ENCODE measurements at places on chromosomes 7 and 10.
A peak's percentile ranks its signal among the peaks of the same experiment; 100 is the strongest.

GRCh38 chr10:132466520-132467463 lies 69.8 kb downstream of the PWWP2B start:
- no peak for DNase-seq

GRCh38 chr10:5234106-5234860 lies 37.6 kb downstream of the AKR1C4 start:
- DNase-seq: peak; percentile 10

DNA sequence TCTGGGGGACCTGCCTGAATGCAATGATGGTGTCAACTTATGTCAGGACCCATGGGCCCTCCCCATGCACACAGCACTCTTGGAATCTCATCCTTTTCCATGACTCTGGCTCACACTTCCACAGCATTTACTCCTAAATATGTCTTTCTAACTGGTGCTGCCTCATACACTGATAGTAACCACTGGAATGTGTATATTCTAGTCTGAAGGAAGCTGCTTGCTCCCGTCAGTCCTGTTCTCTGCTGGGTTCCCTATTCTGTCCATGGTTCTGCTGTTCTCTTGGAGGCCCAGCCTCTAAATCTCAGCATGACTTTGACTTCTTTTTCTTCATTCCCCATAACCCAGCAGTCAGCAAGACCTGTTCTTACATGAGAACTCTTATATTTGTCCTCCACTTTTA lies 1055.1 kb downstream of the KCNMA1 start:
- no peak for DNase-seq

- peak; percentile 74 for DNase-seq
Measured at GRCh38 chr7:641269-641671, 85.2 kb upstream of the DNAAF5 start.

GRCh38 chr7:89775459-89775858 lies 378.8 kb upstream of the STEAP1 start:
- no peak for DNase-seq

GRCh38 chr7:130365511-130366441 lies 14.5 kb upstream of the CPA1 start:
- peak; percentile 96 for DNase-seq

GRCh38 chr10:97319671-97320479 lies 804 bp downstream of the FRAT1 start:
- no peak for DNase-seq

DNA sequence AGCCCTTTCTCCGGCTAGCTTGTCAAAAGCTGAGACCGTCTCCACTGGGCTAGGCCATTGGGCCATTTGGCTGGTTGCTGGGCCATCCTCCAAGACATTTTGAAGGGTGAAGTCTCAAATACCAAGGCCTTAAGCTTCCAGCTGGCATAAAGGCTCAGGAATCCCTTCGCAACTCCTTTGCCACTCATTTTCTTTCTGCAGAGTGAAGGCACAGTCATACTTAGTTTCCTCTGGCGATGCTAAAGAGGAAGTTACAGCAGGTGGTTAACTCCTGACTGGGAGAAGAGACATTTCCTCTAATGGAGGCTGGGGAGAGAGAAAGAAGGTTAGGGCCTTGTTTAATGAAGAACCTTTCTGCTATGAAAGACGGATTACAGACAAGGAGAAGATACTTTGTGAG lies 4.8 kb upstream of the REPIN1 start:
- no peak for DNase-seq

GRCh38 chr7:39969431-39969830 lies 19.4 kb downstream of the CDK13 start:
- DNase-seq: no peak

DNA sequence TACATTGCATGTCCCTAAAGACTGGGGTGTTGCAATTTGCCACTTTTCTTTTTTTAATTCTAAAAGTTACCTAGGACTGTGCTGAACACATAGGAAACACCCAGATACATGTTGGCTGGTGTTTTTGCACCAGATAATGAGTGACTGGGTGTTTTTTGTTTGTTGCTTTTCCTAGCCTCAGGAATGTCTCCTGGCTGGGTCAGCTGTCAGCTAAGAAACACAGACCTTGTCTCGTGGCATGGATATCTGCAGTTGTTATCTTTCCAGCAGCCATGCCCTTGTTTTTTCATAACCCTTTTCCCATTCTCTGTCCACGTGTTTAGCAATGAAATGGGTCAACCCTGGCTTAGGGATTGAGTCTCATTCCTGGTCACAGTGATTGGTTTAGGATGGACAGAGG lies 433.9 kb upstream of the ZMIZ1 start:
- no peak for DNase-seq

- DNase-seq: no peak
Measured at GRCh38 chr10:124522933-124523871, 61.6 kb downstream of the LHPP start.

- no peak for DNase-seq
Measured at GRCh38 chr10:28151636-28152035, 151.2 kb downstream of the MPP7 start.

GRCh38 chr10:95646160-95646559 lies 10.4 kb downstream of the ALDH18A1 start:
- DNase-seq: no peak

DNA sequence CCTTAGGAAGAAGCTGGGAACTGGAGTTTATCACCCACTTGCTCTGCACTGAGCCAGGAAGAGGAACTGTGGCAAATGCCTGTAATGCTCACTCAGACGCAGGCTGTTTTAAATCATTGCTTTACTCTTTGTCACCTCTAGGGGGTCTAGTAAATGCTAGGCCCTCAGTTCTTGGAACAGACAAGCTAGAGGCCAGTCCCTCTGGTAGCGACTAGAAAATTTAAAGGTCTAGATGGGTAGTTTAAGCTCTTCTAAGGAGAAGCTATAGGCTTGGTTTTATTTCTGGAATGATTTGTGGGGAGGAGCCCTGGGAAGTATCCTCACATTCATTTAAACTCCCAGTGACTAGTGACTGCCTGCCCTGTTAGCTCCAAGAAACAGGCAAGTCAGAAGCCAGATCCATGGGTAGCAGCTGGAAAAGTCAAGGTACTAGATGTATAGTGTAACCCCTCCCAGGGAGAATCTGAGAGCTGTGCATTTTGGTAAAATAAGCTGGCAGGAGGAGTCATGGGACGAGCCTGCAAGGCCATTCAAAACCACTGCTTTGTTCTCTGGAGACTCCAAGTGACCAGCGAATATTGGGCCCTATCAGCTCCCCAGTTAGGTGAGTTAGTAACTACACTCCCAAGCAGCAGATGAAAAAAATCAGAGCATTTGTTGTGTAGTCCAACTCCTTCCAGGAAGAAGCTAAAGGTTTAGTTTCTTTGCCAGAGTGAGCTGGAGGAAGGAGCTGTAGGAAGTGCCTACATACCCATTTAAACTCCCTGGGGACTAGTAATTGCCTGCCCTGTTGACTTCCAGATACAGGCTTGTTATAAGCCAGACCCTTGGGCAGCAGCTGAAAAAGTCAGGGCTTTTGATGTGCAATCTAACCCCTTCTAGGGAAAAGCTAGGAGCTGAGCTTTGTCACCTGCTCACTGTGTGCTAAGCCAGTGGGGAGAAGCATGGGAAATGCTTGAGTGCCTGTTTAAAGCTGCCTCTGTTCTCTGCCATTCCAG lies 68.9 kb downstream of the DYNC1I1 start:
- no peak for DNase-seq

DNA sequence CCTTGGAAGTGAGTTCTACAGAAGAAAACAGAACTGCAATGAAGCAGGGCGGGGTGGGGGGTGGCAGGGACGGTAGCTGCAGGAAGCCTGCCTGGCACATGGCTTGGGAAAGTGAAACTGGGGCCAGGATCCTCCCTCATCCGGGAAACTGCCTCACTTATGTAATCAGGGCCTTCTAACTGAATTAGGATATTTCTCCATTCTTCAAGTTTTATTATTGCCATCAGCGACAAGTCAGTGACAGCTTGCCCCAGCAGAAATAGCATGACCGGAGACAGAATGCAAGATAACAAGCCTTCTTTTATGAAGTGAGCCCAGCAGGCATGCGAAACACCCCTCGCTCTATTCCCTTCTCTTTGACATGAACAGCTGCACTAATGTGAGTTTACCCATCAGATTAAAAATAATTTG lies 77.5 kb upstream of the CACUL1 start:
- DNase-seq: peak; percentile 16

DNA sequence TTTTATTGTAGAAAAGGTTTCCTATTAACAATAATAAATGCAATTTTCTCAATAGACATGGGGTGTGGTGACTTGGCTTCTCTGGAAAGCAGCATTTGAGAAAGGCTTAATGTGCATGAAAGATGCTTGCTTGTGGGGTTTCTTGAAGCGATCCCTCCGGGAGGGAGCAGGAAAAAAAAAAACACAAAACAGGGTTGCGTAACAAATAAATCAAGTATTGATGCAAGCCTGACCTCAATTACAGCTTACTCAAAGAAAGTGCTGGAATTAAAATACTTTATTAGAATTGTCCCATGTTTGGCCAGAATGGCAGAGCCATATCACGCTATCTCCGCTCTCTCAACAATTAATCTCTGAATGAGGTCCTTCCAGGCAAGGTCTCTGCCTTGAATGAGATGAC lies 1612.5 kb downstream of the REEP3 start:
- DNase-seq: no peak

DNA sequence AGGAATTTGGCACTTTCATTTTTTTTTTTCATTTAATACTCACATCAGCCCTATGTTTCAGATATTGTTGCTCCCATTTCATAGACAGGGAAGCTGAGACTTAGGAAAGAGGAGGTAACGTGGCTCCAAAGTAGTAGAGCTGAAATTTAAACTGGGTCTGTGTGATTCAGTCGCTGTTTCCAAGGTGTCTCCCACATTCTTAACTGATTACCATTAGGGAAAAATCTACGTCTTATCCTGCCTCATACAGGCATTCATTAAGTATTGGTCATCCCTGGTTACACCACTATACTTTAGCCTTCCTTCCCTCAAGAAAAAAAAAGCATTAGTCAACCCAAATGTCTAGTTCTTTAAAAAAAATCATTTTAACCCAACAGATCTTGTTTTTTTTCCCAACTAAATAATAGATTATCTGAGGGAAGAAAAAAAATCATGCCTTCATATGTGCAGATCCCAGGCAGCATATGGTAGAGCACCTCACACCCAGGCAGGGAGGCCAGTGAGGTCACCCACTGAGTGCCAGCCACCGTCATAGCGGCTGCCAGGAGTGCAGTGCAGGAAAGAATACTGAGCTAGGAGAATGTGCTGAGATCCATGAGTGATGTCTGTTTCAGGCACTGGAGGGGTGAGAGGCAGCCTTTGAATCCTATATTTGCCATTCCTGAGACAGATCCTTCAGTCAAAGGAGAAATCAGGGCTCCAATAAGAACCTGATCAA lies 59.0 kb upstream of the SORCS3 start:
- DNase-seq: no peak

DNA sequence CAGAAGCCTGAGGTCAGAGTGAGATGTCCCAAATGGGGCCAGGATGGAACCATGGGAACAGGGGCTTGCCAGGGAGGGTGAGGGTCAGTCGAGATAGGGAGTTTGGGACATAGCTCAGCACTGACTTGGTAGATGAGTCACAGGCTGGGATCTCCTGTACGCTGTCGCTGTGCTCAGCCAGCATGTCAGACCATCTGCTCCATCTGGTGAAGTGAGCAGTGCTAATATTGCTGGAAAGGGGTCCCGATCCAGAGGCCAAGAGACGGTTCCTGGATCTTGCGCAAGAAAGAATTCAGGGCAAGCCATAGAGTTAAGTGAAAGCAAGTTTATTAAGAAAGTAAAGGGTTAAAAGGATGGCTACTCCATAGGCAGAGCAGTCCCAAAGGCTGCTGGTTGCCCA lies 505.6 kb downstream of the GALNT17 start:
- DNase-seq: peak; percentile 64

GRCh38 chr10:71840958-71841335 lies 10.1 kb downstream of the PSAP start:
- no peak for DNase-seq

DNA sequence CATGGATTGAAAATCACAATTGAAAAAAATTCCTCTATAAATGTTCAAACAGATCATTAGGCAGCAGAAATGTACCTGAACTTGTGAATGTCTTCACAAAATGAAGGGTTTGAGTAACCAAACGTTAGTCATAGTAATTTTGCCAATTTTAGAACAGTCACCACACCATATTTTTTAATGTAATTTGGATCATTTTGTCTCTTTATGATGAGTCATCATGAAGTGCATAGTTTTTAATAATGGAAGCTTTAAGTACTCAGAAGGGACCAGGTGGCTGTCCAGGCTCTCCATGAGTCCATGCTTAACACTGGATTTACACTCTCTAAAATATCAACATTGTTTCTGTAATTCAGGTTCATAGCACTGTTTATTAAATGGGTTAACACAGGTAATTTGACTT lies 219.2 kb downstream of the ETV1 start:
- DNase-seq: no peak

- no peak for DNase-seq
Measured at GRCh38 chr7:28698840-28699239, 259.3 kb downstream of the TRIL start.

DNA sequence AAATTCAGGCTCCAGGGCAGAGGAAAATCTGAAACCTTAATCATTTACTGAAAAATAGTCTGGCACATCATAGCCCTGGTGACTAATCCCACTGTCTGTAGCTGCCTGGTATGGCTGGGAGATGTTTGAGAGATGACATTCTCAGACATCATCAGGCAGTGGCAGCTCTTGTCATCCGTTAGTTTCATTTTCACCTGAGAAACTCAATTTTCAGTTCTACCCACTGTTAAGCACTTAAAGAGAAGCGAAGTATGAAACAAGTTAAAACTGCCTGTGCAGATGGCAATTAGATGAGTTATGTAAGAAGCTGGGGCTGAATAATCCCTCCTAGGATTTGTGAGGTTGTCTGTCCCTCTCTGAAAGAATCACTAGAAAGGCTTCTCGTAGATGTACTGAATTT lies 150.2 kb downstream of the NSUN6 start:
- DNase-seq: no peak

GRCh38 chr10:96676272-96677112 lies 43.8 kb downstream of the PIK3AP1 start:
- DNase-seq: no peak

DNA sequence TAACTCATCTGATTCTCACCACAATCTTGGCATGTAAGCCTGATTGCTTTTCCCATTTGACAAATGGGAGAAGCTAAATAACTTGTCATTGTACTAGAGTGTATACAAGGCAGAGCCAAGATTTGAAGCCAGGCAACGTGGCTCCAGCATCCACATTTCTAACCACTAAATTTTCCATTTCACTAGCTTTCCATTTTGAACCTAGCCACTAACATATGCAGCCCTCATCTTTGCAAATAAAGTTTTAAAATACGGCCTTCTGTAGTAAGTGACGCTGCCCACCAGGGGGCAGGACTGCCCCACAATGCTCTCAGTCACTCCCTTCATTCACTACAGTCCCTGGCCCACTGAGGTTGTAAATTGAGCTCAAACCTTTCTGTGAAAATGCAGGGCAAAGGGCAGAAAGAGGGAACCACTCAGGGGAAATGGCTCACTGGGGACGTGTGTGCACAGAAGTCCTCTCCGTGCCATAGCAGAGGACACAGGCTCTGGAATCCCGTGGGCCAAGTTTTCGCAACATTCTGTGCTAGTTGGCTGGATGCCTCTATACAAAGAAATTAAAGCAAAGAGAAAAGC lies 315.7 kb downstream of the TNS3 start:
- no peak for DNase-seq
